ENCODE measurements at places on chromosomes 5 and 9.
A peak's percentile ranks its signal among the peaks of the same experiment; 100 is the strongest.

DNA sequence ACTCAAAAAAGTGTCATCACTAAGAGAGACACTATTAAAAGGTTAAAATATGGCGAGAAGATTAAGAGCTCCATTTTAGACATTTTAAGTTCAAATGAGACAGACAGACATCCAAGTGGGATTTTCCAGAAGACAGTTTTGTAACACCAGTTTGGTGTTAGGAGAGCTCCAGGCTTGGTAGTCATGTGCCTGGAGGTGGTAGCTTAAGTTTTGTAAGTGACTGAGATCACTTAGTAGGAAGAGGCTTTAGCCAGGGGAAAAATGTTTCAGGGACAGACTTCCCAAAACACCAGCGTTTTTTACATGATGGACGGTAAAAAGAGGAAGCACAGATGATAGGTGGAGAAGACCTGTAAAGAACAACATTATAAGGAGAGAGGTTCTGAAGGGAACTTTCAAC, 150.3 kb downstream of the GIN1 start:
- no peak for DNase-seq

DNA sequence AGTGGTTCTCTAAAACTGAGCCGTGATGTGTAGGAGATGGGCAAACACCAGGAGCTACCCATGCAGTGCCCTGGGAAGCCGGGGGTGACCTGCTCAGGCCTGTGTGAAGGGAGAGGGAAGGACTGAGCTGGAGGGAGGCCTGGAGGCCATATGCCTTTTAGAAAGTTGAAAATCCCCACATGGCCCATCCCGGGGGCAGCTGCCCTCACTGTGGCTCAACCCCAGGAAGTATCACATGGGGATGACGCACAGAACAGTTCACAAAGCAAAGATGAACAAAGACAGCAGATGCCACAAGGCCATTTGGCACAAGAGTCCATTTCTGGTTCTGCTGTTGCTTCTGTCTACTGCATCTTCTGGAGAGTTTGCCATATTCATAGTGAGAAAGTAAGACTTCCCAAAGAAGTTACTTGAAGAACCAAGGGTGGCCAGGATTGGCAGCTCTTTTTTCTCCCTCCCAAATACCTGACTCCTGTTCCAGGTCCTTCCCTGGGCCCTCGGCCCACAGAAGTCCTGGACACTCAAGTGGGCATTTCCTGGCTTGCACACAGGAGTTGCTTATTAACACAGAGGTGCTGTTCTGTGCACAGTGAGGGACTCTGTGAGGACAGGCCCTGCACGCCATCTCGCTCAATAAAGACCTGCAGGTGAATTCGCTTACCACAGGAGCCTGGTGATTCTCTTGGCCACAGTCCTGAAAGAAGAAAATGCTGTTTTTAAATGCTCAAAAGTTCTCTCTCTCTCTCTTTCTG, 25.1 kb downstream of the ACSL6 start:
- DNase-seq, result no peak

- DNase-seq, result no peak
These were observed 158.3 kb upstream of the CCDC152 start for GRCh38 chr5:42598311-42598710.

- peak; percentile 11 for DNase-seq
These were observed 105.8 kb downstream of the ROR2 start for GRCh38 chr9:91844190-91844589.

DNA sequence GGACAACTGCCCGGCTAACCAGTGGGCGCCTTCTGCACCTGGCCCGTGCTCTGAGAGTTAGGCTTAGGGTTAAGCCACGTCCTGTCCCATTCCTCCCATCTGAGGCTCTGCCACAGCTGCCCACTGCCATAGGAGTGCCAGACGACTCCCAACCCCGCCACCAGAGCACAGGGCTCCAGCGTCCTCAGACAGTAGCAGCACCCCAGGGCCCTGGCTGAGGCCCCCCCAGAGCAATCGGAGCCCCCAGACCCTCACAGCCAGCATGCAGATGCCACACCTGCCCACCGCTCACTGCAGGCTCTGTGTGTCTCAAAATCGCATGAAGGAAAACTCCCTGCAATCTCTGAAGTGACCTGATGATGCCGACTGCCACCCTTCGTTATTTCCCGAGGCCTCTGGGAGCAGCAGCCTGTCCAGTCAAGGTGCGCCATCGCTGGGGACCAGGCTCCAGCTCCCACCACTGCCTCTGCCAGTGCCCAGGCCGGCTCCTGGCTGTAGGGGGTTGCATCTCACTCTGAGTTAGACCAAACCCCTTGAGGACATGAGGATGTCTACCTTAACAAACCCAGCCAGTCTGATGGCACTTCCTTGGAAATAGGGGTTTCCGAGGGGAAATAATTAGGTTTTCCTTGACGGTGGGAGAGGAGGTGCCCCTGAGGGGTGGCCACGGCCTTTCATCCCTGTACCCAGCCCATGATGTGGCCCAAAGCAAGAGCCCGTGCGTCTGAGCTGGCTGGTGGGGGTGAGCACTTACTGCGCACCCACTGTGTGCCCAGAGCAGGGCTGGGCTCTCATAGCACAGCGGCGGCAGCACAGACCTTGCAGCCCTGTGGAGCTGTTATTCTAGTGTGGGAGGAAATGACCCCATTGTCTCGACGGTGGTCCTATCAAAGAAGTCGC, 58.0 kb upstream of the RNF130 start:
- no peak for DNase-seq

GRCh38 chr9:134384811-134385479, 58.7 kb downstream of the RXRA start:
- DNase-seq, result peak; percentile 63

DNA sequence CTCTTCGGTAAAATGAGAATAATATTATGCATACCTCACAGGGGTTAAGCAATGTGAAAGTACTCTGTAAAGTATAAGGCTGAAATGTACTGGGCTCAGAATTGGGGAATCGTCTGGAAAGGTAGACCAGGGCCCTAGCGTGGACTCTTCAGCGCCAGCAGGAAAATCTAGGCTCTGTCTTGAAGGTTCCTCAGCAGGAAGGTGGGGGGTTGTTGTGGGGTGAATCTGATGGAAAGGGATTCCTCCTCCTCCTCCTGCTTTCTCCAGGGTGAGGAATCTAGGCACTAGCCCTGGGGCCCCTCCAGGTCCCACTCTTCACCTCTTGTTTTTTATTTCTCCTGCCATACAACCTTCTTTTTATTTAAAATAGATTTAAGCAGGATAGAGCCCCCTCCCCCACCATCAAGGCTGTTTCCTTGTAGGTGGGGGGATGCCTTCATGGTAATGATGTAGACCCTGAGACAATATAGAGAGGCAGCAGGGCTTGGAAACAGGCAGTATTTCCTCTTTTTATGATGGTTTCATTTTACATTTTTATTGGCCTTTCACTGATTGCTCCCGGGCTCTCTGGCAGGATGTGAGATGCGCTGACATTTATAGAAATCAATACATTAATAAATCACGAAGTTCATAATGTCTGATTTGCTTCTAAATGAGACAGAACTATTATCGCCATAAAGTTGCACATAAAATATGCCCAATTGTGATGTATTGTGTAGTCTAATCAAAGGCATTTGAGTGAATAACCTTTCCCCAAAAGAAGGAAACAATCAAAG, 78.9 kb upstream of the GABRP start:
- DNase-seq, result no peak

GRCh38 chr9:129351058-129351641, 173.1 kb upstream of the IER5L start:
- no peak for DNase-seq

All from substantia nigra (tissue), 51 donors.